ENCODE measurements at places on chromosomes 2 and 18.

DNA sequence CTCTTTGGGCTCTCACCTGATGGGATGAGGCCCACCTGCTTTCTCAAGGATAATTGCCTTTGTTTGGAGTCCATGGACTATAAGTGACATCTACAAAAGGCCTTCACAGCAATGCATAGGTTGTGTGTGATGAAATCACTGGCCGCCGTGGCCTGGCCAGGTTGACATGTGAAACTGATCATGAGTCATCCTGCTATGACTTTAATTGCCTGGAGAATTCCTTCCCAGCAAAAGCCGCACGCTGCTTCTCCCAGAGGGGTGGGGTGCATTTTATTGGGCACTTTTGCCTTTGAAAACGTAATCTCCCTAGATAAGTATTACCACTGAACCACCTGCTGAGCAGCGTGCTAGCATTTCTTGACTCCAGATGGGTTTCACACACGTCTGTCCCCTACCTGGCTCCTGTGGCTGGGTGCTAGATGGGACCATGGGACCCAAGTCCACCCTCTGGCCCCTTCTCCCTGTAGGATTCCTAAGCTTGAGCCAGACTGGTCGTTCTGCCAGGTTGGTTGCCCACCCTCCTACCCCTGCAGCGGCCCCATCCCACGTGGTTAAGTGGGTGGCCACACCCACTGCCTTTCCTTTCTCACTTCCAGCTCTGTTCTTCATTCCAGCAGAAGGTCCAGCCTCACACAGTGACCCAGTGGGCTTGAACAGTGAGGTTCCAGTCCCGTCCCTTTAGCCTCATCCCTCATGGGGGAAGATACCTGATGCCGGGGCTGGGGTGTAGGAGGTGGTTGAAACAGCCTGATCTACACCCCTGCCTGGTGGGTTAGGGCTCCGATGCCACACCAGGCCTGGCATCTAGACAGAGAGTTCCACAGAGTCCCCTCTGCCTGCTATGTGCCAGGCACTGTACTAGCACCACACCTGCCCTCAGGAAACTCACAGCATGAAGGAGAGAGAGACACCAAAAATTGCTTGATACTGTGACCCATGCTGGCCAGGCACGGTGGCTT is 89.6 kb downstream of the GBX2 start:
- DNase-seq, result no peak

- no peak for DNase-seq
Observed at GRCh38 chr2:4020649-4021048, 317.3 kb downstream of the DCDC2C start.

- no peak for DNase-seq
Observed at GRCh38 chr2:232897598-232898408, 27.7 kb downstream of the SNORC start.

GRCh38 chr18:50558948-50559751 is 737 bp upstream of the MAPK4 start:
- DNase-seq, result no peak

DNA sequence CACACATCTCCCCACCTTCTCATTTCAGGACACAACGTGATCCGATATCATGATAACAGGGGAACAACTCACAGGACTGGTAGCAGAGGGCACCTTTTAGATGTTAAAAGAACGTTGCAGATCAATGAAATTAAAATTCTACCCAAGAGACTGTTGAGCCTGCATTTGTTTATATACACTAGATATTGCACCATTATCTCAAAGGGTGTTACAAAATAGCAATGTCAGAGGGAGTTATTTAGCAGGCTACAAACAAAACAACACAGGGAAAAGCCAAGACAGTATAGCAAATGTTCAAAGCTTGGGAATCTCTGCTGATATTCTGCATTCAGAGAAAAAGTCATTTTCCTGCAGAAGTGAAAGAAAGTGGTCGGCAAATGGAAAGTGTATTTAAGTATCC is 139.5 kb downstream of the MYO5B start:
- no peak for DNase-seq

GRCh38 chr18:50711386-50711785 is 108.4 kb downstream of the MRO start:
- DNase-seq, result no peak

DNA sequence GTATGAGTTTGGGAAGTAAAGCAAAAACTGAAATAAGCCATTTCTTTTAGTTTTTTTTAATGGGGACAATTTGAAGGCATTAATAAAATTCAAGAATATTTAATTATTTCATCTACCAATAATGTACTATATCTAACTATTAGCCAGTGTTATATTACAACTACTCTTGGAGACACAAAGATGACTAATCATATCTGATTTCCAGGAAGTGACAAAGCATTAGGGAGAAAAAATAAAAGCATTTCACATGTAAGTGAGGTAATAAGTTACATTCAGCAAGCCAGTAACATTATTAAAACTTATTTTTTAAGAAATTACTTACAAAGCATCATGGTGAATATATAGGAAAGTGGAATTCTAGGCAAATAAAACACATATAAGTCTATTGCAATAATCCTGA is 781.3 kb upstream of the NRXN1 start:
- DNase-seq, result no peak
